ENCODE measurements at places on chromosomes 12 and 14.

GRCh38 chr12:45532113-45532512, 197.4 kb upstream of the ARID2 start:
- H3K27me3 ChIP-seq, result peaks cover 12% of the 10 kb centered on the region
- no peak for DNase-seq
- no peak overlapping the region for H3K27ac ChIP-seq
- H3K36me3 ChIP-seq, result peaks cover 3% of the 10 kb centered on the region
- no peak overlapping the region for H3K4me3 ChIP-seq

GRCh38 chr12:5455045-5455444, 23.1 kb downstream of the NTF3 start:
- H3K36me3 ChIP-seq, result no peaks in the 10 kb centered on the region
- no peak overlapping the region for H3K27ac ChIP-seq
- peaks cover 3% of the 10 kb centered on the region for H3K27me3 ChIP-seq
- no peak overlapping the region for H3K4me3 ChIP-seq
- DNase-seq, result no peak

DNA sequence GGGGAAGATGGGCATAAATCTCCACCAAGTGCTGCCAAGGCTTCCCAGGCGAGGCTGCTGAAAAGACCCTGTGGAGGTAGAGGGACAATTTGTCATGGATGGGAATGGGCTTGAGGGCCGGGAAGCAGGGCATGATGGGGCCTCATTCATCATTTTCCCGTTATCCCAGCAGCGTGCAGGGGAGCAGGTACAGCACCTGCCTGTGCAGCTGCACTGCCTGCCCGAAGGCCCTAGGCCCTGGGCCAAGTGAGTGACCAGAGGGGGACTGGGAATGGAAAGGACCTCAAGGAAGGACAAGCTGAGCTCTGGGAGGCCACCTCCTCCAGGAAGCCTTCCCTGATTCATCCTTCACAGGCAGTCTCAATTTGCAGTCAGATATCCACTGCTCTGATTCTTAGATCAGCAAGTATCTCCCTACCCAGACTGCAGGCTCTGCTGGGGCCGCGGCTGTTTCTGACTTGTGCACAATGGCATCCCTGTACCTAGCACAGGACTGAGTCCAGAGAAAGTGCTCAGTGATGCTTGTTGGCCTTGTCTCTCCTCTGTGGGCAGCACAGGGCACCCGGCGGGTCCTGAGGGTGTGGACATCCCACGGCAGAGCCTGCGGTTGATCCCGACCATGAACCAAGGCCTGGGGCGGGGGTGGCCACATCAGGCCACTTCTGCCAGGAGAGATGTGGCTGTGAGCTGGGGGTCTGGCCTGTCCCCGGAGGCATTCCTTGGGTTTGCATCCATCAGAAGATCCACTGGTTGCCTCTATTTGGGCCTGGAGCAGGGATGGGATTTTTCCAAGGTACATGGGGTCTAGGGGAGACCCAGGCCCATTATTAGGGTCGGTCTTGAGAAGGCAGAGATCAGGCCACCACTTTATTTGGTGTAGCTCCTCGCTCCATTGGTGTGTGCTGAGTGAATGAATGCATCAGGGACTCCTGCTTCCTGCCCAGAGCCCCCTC, 167.3 kb upstream of the RTL1 start:
- DNase-seq, result no peak
- H3K27ac ChIP-seq, result no peak overlapping the region
- H3K4me1 ChIP-seq, result no peaks in the 10 kb centered on the region
- no peak overlapping the region for H3K4me3 ChIP-seq
- H3K27me3 ChIP-seq, result peaks cover 11% of the 10 kb centered on the region

DNA sequence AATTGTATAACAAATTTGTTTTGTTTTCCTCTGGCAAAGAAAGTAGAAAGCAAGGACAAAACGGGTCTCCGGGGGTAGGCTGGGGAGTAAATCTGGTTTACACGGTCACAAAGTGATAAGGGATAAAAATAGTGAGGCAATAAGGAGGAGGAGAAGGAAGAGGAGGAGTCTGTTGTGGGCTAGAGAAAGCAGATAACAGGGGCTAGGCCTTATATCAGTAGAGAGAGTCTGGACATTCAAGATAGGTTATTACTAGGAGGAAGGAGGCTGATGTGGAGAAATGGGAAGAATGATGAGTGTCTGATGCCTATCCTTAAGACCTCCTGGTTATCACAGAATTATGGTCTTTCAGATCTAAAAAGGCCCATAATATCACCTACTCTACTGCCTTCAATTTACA, 83.2 kb upstream of the SSTR1 start:
- DNase-seq, result no peak
- H3K4me1 ChIP-seq, result no peaks in the 10 kb centered on the region
- H3K36me3 ChIP-seq, result no peaks in the 10 kb centered on the region
- no peak overlapping the region for H3K27ac ChIP-seq

DNA sequence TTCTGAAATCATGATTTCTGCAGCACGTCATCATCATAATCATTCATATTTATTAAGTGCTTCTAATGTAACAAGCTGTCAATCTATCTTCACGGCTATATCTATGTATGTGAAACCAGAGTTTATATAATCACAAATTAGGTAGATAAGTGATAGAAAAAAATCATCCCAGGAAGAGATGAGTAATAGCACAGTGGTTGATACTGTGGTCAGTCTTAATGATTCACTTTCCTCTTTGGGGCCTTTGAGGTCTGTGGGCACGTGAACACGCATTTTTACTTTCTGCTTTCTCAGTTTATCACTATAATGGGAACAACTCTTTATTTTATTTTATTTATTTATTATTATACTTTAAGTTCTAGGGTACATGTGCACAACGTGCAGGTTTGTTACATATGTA, 265.9 kb upstream of the NOVA1 start:
- no peak overlapping the region for H3K4me3 ChIP-seq
- no peak for DNase-seq
- H3K27ac ChIP-seq, result no peak overlapping the region
- no peaks in the 10 kb centered on the region for H3K36me3 ChIP-seq

DNA sequence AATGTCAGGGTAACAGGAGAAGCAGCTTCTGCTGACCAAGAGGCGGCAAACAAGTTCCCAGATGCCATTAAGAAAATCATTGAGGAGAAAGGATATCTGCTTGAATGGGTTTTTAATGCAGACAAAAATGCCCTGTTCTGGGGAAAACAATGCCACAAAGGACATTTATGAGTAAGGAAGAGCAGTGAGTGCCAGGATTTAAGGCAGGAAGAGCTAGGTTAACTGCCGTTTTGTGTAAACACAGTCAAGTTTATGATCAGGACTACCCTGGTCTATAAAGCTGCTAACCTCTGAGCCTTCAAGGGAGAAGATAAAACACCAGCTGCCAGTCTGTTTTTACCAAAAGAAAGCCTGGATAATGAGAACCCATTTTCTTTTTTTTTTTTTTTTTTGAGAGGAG, 8.5 kb downstream of the MAPKAPK5 start:
- no peak for DNase-seq
- peaks cover 12% of the 10 kb centered on the region for H3K4me1 ChIP-seq
- peaks cover 23% of the 10 kb centered on the region for H3K36me3 ChIP-seq
- H3K27ac ChIP-seq, result no peak overlapping the region
- no peaks in the 10 kb centered on the region for H3K27me3 ChIP-seq
- H3K4me3 ChIP-seq, result no peak overlapping the region

GRCh38 chr12:22626406-22626805, 1.4 kb downstream of the ETNK1 start:
- H3K4me1 ChIP-seq, result peaks cover 29% of the 10 kb centered on the region
- peak overlapping the region; percentile 97 for H3K27ac ChIP-seq
- H3K27me3 ChIP-seq, result no peaks in the 10 kb centered on the region
- DNase-seq, result no peak
- H3K36me3 ChIP-seq, result peaks cover 3% of the 10 kb centered on the region
- peak overlapping the region; percentile 92 for H3K4me3 ChIP-seq

DNA sequence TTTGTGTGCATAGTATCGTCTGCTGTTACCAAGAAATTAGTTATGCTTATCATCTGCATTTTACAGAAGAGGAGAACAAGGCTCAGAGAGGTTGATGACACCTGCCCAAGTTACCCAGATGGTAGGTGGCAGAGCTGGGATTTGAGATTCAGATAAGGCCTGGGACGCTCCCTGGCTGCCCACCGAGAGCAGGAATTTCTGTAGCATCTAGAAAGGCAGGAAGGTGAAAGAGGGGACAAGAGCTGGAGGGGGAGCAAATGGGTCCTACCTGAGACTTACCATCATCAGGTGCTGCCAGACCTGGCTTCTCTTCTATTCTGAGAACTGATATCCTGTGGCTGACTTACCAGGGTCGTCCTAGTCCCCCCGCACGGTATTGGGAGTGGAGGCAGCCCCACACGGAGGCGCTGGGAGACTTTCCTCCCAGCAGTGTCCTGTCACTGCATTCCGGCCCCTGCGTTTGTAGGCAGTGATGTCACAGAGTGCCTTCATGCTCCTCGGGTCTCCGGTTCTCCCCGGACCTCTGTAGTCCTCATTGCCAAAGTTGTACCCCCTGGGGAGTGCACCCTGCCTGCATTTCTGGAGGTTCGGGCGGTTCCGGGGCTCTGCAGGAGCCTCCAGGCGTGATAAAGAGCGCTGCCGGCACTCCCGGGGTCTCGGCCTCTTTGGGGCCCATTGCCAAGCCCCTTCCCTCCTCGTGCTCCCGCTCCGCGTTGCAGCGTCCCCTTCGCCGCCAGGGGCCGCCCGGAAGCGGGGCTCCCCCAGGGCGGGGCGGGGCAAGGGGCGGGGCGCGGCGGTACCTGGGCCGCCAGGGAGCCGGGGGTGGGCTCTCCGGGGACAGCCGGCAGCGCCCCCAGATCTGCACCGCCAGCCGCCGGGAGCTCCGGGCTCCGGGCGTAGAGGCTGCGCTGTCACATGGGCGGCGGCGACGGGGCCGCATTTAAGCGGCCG, at the start of gene CABP1:
CABP1 (plus strand) TSS at position 856 of the 951 bp plus-strand sequence; CDS start at position 916, 60 bp downstream.
- peaks cover 2% of the 10 kb centered on the region for H3K36me3 ChIP-seq
- H3K27ac ChIP-seq, result no peak within 1 kb of the TSS
- peaks cover 24% of the 10 kb centered on the region for H3K27me3 ChIP-seq
- peaks cover 6% of the 10 kb centered on the region for H3K4me1 ChIP-seq

All from memory B cell (primary cell).